ENCODE measurements at places on chromosomes 2 and 18.

DNA sequence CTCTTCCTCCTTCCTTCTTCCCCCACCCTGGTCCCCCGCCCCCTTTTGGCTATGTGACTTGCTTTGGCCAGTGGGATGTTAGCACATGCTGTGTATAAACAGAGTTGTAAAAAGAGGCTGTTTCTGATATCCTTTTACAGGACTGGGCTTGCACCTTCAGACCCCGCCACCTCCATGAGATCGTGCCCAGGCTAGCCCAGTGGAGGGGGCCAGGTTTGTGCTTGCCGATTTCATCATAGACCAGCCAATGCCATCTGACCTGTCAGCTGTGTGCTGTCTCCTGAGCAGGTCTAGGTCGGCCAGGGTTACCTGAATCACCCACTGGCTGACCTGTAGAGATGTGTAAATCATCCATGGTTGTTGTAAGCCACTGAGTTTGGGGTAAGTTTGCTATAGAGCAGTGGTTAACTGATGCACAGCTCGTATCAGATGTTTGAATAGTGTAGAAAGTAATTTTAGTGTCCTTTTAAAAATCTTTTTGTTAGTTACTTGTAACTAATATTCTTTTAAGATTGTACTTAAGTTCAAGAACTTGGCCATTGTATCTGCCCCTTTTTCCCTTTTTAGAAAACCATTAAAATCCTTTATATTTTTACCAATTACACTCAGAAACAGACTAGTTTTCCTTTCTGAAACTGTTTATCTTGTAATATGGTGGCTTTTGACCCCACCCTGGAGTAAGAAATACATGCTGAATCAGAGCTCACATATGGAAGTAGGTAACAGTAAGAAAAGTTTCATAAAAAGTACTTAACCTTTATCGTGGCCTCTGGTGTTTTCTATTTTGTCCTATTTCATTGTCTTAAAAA is 122.0 kb upstream of the MGAT5 start:
- no peak for DNase-seq

DNA sequence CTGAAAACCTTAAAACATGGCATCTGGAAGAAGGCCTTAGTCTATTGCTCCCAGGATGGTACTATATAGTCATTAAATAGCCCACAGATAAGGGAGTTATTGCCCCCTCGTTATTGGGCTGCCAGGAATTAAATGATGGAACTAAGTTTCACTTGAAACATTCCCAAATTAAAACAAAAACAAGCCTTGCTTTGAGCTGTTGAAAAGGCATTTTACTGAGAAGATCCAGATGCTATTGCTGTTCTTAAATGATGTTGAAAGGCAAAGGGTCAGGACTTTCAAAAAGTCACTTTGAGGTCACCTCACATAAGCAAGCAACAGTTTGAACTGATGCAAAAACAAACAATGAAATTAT is 2.0 kb upstream of the AMMECR1L start:
- DNase-seq = no peak

- no peak for DNase-seq
Measured at GRCh38 chr2:235010117-235010714, 58.4 kb downstream of the SH3BP4 start.

- DNase-seq = no peak
Measured at GRCh38 chr2:11320698-11321492, 23.5 kb downstream of the ROCK2 start.

DNA sequence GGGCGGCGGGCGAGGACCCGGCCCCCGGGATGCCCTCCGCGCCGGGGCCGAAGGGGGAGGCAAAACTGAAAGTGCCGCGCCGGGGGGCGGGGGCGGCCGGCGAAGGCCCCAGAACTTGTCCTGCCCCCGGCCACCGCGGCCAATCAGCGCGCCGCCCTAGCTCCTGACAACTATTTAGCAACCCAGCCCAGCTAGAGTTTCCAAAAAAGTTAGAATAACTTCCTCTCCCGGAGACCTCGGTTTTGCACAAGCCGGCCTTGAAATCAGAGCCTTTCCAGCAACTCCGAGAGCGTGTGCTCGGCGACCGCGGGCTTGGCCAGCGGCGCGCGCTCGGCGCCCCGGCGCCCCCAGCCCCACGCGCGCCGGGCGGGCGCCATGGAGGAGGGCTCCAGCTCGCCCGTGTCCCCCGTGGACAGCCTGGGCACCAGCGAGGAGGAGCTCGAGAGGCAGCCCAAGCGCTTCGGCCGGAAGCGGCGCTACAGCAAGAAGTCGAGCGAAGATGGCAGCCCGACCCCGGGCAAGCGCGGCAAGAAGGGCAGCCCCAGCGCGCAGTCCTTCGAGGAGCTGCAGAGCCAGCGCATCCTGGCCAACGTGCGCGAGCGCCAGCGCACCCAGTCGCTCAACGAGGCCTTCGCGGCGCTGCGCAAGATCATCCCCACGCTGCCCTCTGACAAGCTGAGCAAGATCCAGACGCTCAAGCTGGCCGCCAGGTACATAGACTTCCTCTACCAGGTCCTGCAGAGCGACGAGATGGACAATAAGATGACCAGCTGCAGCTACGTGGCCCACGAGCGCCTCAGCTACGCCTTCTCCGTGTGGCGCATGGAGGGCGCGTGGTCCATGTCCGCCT is at the start of gene TWIST2:
Gene TWIST2 (plus strand): TSS at position 245 of the 850 bp plus-strand sequence. CDS start 131 bp downstream, at position 376.
- DNase-seq = no peak

- no peak for DNase-seq
Measured at GRCh38 chr2:106130251-106130998, 63.7 kb downstream of the UXS1 start.

GRCh38 chr2:128313091-128313836 is 5.4 kb downstream of the HS6ST1 start:
- no peak for DNase-seq

DNA sequence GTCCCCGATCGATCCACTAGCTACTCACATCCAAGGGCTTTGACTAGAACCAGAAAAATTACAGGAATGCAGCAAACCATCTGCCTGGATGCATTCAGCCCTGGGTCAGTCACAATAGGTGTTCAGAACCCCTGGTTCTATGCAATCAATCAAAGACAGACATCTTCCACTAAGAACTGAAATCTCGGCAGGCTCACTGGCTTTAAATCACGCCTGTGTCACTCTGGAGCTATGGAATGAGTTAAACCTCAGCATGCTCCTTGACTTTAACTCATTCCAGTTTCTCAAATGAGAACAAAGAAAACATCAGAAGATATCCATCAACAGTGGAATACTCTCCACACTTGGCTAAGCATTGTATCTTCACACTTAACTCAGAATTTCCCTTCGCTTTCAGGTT is 68.1 kb upstream of the SPTBN1 start:
- no peak for DNase-seq

DNA sequence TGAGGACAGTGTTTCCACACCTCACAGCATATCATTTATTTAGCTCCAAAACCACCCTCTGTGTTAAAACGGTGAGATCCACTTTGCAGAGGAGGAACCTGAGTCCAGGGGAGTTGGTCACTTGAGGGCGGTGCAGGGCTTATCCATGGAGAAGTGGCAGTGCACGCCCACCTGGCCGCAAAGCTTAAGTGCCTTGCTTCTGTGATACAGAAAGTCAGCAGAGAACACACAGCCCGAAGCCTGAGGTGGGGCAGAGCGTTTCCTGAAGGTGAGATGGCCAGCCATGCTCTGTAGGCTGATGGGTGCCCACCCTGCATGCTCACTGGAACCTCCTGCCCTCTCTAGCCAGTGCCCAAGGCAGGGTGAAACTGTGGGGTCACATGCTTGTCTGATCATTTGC is 87.3 kb downstream of the SH3RF3 start:
- no peak for DNase-seq
